NAMALWA (cell line): ENCODE measurements at places on chromosomes 11 and 22.

DNA sequence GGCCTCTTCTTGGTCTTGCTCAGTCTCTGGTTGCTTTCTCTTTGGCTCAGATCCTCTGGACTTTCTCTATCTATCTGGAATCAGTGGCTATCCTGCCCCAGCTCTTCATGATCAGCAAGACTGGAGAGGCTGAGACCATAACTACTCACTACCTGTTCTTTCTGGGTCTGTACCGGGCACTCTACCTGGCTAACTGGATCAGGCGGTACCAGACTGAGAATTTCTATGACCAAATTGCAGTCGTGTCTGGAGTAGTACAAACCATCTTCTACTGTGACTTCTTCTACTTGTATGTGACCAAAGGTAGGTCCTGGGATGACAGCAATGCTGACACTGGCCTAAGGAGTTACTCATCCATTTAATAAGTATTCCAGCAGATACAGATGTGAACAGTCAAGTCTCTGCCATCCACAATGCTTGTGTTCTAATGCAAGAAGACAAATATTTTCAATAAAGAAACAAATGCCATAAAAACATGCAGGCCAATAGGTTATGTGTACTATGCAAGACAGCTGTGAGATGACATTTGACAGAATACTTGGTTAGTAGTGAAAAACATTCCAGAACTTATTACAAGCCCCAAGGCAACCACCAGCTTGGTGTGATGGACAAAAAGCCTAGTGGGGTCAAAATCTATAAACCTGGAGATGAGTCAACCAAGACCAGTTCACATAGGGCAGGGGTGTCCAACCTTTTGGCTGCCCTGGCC lies 13.4 kb downstream of the KDELR3 start:
- no peak for DNase-seq

DNA sequence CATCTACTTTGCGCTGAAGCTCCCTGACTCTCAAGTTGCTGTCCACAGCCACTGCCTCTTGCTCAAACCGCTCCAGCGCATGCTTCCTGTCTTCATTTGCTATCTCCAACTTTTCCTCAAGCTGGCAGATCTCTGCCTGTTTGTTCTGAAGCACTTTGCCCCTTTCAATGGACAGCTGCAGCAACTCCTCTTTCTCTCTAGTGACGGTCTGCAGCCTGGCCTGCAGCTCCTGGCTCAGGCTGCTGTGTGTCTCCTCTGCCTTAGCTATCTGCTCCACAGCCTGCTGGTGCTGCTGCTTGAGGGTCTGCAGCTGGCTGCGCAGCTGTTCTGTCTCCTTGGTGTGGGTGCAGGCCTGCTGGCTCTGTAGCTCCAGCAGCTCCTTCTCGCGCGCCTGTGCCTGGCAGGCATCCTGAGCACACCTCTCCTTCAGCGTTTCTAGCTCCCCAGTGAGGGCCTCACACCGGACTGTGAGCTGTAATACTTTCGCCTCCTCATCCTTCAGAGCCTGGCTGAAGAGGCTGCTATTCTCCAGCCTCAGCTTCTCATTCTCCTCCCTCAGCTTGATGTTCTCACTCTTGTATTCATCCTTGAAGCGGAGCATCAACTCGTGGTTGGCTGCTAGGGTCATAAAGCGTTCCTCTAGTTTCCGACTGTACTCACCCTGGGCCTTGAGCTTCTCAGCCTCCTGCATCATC lies 723 bp downstream of the CCDC89 start:
- no peak for DNase-seq

DNA sequence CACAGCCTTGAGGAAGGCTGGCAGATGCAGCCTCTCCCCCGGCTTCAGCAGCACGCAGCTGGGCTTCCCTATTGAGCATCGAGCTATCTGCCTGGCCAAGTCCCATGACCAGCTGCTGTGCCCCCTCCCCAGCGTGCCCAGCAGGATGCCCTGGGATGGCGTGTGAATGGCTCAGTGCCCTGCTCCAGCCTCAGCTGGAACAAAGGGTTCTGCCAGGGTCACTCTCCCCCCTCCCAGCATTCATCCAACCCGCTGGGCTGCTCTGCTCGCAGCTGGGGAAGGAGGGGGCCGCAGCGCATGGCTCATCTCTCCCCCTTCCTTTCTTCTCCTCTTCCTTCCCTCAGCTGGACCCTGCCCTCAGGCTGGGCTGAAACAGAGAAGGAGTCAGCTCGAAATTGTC lies 14.5 kb downstream of the LRP4 start:
- no peak for DNase-seq

GRCh38 chr11:5891216-5891800 lies 1.7 kb upstream of the OR52E5 start:
- DNase-seq: peak; percentile 37

- DNase-seq: peak; percentile 18
These were observed 13.5 kb upstream of the SORL1-AS1 start for GRCh38 chr11:121466063-121466794.

GRCh38 chr22:41596776-41597634 lies 7.4 kb upstream of the PMM1 start:
- DNase-seq: peak; percentile 53

- DNase-seq: no peak
These were observed 20.6 kb downstream of the ELFN2 start for GRCh38 chr22:37406441-37407235.

DNA sequence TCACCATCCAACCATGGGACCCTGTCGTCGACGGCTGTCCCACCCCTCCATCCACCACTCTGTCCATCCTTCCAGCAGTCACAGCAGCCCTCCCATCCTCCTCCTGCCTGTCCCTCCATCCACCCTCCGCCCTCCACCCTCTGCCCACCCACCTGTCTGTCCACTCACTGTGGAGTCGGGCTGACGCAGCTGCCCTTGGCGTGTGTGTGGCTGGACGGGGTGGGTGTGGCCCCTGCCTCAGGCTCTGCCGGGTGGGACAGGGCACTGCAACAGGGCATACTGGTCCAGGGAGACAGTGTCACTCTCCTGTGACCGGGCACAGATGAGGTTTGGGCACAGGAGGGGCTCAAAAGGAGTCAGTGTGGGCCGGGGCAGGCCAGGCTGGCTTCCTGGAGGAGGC lies 1.9 kb downstream of the PKP3 start:
- no peak for DNase-seq

- peak; percentile 87 for DNase-seq
These were observed 22.5 kb downstream of the CLPB start for GRCh38 chr11:72411623-72412419.

DNA sequence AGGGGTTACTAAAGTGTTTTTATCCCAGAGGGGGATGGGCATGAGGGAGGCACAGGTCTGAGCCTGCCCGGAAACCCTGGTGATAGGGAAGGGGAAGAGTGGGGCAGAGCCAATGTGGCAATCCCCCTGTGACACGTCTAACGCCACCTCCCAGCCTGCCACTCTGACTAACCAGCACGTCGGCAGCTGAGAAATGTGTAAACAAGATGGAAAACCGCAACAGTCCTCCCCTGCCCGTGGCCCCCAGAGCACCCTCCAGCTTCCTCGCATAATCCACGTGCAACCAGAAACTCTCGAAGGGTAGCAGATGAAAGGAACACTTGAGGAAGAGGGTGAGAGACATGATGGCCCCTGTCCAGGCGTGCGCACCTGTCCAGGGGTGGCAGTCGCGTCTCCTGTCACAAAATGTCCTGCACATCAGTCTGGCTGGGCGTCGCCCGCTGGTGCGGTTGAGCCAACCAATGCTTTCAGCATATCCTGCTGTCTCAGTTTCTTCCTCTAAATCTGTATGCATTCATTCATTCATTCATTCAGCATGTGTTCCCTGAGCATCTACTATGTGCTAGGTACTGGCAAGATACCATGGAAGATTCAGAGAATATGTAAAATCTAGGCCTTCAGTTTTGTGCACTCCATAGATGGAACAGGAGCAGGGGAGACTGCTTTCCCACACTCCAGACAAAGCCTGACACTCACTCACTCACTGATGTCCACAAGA lies 4.5 kb downstream of the TMPRSS4 start:
- DNase-seq: no peak

GRCh38 chr11:132094598-132094997 lies 724.2 kb downstream of the NTM start:
- DNase-seq: no peak

GRCh38 chr11:67265633-67266448 lies 432 bp upstream of the GRK2 start:
- peak; percentile 72 for DNase-seq

GRCh38 chr11:69310934-69311766 lies 17.2 kb downstream of the MYEOV start:
- no peak for DNase-seq

- peak; percentile 41 for DNase-seq
These were observed 1.1 kb downstream of the TBCEL start for GRCh38 chr11:121024989-121025388.

DNA sequence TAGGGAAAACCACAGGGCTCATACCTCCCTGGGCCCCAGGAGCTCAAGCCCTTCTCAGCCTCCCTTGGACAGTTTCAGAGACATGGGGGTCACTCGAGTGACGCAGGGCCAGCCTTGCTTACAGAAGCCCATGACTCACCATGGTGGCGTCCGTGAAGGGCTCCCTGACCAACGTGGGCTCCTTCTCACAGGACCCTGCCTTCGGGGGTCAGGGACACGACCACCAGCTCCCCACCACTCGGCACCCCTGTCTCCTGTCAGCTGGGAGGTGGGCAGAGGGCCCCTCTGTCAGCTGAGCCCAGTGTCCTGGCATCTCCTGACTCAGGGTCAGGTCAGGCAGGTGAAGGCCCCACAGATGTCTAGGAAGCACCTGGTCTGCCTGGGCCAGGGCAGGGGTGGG lies 126.3 kb upstream of the ANO1 start:
- DNase-seq: no peak

- no peak for DNase-seq
These were observed 426.8 kb downstream of the TBC1D22A start for GRCh38 chr22:47189056-47189916.

DNA sequence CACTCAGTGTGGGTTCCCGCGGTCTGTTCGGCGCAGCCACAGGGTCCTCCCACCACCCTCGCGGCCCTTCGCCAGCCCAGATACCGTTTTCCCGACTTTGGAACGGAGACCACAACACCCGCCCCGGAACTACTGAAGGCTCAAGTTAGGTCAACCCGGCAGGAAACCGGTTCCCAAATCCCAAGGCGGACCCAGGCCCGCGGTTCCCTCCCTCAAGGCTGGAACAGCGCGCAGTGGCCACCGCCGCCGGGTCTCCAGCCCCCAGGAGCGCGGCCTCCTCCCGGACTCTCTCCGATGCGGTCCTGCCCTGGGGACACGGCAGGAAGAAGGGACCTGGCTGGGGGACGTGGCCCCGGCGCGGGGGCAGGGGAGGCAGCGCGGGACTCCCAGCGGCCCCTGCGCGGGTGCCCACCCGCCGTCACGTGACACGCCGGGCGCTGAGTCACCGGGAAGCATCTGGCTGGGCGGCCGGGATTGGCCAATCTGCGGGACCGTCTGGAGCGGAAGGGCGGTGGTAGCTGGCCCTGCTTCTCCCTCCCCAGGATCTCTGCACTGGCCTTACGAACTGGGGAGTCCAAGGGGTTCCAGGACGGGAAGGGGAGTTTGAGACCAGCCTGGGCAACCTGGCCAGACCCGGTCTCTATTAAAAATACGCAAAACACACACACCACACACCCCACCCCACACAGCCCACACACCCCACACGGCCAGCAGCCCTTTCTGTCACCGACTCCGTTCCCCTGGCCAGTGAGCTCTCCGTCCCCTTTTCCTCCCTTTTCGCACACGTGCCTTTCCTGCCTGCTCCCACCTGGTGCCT lies 21.5 kb upstream of the MALAT1 start:
- DNase-seq: peak; percentile 81

DNA sequence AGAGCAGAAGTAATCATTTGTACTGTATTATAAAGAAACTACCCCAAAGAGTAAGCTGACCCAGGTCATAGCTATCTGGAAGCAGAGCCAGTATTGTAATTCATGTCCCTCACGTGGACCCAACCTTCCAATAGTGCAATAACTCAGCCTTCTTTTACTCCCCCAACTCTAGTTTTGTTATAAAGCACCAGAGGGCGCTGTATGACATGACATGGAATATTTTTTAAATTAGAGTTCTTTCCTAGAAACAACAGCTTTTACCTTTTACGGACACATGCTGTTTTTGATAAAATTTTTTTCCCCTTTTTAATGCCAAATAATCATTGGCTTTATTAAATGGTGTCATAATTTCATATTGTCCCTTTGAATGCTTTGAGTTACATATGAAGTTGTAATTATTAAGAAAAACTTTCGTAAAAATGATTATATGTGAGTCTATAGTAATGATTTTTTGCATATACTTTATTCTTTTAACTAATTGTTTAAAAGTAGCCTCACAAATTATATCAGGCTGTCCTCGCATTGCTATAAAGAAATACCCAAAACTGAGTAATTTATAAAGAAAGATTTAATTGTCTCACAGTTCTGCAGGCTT lies 76.9 kb downstream of the DKK3 start:
- peak; percentile 71 for DNase-seq

DNA sequence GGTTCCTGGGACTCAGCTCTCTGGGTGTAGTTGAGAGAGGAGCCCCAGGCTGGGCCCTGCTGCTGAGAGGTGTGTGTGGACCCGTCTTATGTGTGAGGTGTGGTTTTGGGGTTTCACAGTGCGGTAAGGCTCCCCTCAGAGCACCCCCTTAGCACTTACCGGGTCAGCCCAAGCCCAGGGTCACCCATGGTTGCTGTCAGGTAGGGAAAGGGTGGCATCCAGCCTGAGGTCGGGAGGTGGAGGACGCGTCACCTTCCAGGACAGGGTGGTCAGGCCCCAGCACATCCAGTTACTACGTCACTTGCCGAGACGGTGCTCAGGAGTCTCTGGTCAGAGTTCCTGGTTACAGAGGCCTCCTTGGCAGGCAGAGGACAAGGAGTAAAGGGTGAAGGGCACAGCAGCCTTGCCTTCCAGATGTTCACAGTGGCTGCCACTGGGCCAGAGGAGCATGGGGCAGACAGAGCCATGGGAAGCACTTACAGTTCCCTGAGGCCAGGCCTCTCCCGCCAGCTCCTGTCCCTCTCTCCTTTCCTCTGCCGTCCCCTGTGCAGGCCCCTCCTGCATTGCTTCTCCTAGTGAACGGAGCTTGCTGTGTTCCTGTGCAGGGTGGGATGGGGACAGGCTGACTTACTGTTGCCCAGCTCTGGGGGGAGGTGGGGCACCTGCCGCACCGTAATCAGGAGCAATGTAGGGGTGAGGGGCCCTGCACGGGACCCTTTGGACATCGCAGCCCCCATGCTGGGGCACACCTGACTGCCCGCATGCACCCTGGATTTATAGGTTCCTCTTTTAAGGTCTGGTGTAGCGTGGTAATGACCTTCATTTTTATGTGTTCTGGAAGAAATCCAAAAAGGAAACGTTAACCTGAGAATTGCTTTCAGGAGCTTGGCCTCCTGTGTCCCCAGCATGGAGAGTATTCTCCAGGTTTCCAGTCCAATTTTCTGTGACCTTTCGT lies 285.9 kb downstream of the TBC1D22A start:
- DNase-seq: no peak

GRCh38 chr11:68680541-68681231 lies 3.7 kb upstream of the GAL start:
- DNase-seq: no peak
